Skin of body (tissue), 3 donors: ENCODE measurements at places on chromosomes 4 and X.

- no peak for DNase-seq
Observed at GRCh38 chrX:45164021-45164621, 36.6 kb downstream of the DIPK2B start.

DNA sequence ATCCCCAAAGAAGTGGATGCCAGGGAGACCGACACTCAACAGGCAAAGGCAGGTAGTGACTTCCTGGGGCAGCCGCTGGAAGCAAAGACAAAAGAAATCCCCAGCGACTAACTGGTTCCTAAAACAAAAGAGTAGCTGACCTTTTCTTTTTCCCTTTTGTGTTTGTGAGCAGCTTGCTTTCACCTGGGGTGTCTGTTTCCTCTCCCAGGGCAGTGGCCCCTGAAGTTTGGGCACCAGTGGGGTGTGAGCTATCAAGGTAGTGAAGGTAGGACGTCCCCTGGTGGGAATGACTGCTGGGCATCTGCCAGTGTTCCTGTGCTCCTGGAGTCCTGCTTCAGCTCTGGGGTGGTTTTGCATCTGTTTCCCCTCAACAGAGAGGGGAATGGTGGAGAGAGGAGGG, 41.6 kb upstream of the STIM2 start:
- DNase-seq: no peak

GRCh38 chrX:119654112-119654531, 38.8 kb downstream of the SEPTIN6 start:
- peak; percentile 47 for DNase-seq

GRCh38 chr4:78659264-78659663, 107.7 kb downstream of the ANXA3 start:
- no peak for DNase-seq

GRCh38 chr4:8063974-8064563, 94.5 kb downstream of the ABLIM2 start:
- DNase-seq: no peak

DNA sequence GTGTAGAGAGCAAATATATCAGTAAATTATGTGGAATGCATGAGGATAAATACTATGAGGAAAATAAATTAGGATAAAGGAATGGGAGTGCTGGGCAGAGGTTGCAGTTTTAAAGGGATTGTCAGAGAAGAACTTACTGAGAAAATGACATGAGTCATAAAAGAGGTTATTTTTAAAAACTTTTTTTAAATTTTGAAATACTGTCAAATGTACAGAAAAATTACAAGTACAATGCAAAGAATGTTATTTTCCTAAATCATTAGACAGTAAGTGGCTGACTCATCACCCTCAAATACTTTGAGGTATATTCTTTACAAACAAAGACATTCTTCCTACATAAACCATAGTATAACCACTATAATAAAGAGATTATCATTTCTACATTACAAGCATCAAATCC, 29.8 kb upstream of the H2AZ1 start:
- DNase-seq: no peak

GRCh38 chr4:94455081-94455480, 3.3 kb downstream of the PDLIM5 start:
- DNase-seq: no peak

DNA sequence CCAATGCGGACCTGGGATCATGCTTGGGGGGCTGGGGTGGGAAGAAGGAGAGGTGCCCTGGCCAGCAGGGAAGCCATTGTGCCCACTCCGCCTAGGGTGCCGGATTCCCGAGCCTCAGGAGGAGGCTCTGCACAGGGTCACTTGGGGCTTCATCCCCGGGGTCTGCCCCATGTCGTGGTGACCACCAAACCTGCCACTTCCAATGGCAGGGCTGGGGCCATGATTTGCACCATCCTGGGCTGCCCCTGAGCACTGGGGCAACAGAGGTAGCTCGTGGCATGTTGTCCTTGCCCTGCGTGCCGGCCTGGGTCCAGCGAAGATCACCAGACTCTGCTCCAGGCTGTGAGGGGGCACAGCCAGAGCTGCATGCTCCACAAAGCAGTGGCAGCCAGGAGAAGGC, 71.4 kb upstream of the DCAF12L2 start:
- DNase-seq: no peak

DNA sequence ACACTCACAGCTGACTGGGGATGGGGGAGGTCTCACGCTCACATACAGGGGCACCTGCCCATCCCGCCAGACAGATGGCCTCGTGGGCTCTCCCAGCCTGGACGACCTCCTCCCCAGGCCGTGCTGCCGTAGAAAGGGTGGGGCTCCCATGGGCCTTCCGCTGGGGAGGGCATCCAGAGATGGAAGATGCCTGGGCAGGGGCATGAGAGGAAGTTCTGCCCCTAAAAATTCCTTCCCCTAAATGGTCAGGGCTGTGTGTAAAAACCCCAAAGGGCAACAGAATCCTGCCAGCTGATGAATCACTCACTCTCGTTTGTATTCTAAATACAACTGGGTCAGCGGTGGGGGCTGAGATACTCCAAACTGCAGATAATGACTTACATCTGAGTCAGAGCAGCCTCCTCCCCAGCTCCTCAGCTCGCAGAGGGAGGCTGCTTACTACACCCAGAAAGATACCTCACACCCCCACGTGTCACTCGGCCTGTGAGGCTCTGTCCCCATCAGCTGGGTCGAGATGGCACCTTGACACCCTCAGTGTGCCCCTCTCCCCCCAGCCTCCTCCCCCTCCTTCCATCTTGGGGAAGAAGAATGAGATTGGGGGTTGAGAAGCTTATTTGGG, 10.1 kb downstream of the WDR1 start:
- DNase-seq: peak; percentile 56

DNA sequence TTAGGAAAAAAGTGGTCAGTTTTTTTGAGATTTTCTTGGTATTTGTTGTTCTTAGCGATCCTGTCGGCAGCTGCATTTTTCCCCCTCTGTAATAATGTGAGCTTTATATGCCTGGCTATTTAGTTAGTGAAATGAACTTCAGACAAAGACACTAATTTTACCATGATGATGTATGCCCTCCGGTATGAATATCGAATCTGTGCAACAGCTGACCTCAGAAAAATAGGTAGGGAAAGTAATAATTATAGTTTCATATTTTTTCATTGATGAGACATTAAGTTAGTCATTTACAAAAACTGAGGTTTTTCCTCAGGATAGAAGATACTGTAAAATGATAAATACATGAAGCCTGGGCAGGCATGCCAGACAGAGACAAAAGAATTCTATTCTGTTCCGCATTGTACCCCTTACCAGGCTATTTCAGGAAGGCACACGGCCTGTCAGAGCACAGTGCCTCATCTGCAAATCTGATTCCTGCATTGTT, 155.8 kb downstream of the SHROOM3 start:
- DNase-seq: peak; percentile 57

DNA sequence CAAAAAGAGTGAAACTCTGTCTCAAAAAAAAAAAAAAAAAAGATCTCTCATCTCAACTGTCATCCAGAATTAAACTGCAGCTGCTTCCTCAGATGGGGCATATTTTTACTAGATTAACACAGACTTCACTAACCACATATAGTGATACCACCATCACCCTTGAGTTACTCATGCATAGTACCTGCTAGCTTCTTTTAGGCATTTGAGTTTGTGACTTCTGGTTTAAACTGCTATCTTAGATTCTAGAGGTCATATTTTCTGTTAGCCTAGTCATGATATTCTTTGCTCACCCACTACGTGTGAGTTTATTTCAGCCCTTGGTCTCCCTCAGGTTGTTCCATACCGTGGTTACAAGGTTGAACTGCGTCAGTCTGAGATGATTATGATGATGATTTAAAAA, 154.9 kb upstream of the BMP3 start:
- DNase-seq: no peak

DNA sequence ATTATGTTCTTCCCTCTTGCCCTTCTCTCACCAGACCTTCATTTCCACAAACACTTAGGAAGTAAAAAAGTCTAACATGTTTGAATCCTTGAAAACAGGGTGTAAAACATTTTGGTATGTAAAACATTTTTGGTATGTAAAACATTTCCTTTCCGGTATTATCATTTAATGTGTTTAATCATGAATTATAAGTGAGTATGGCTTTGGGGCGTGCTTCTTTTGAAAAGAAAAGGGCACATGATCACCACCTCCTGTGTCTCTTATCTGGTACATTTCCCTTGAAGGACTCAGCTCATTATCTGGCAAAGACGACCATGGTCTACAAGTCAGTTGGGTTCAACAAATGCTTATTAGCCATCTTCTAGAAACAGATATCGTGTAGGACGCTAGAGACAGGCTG, 283.6 kb downstream of the FRMPD4 start:
- DNase-seq: no peak

DNA sequence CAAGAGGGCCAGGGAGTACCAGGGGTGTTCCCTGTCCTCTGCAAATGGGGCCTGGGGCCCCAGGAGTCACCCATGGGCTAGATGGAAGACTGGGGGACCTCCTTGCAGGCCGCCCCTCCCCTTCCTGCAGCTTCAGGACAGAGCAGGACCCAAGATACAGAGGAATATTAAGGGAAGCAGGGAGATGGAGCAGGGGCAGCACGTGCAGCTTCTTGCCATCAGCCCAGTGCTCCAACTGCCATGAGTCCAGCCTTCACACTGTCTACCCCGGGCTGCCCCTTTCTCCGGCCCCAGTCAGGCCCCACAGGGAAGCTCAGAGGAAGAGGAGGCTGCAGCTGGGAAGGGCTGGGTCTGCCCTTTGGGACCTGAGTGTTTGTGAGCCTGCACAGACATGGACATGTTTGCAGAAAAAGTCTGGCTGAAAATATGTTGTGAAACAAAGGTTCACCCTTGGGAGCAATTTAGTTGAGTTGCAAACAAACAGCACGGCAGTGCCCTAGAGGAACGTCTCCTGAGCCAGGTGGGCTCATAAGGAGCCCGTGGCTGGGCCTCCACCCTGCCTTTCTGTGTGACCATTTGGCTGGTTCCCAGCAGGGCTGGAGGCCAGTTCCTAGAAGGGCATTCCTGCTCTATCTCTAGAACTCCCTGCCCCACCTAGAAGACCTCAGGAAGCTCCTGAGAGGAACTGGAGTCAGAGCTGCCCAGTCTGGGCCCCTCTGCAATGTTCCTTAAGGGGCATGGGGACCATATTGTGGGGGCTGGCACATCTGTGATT, 8.9 kb downstream of the FATE1 start:
- no peak for DNase-seq

GRCh38 chrX:341541-342101, 23.0 kb upstream of the GTPBP6 start:
- DNase-seq: no peak

DNA sequence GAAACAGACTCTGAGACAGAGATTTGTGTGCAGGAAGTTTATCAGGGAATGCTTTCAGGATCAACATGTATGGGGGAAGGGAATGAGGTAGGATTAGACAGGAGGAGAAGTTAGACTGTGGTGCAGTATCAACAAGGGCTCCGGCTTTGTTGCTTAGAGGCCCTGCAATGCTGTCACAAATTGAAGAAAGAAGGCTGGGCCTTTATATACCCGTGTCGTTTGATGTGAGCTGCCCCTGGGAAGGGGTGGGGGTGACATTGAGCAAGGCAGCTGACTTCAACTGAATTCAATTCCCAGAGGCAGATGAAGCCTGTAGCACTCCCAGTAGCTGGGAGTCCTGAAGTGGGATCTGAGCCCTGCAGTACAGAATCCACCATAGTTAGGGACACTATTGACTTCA, 29.5 kb upstream of the USP9X start:
- no peak for DNase-seq

DNA sequence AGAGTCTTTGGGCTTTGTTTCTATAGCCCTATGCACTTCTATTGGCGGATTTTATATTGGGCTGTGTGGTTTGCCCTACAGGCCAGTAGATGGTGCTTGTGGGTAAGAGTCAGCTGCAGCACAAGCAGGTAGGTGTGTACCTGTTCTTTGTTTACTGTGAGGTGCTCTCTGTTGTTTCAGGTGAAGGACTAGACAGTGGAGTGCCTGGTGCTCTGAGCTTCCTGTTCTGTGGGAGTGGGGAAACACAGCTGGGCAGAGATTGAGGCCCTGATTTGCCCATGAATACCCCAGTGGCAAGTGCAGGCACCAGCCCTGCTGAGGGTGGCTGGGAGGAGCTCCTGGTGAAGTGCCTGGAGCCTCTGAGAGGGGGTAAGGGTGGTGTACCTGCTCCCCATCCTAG, 26.3 kb upstream of the UCP1 start:
- no peak for DNase-seq

DNA sequence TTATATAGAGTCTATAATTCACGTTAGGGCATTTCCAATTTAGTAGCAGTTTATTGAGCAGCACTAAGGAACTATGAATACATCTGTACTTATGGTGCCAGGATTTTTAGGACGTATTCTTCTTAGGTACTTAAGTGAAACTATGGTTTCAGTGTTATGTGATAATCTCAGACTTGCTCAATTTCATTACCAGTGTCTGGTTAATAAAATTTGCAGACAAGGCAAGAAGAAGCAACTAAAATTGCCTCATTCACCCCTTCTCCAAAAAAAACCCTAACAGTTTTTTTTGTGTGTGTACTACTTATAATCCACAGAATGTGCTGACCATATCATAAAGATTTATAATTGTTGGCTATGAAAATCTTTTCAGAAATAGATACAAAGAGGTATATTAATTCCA, 6.0 kb upstream of the CXCL10 start:
- no peak for DNase-seq

GRCh38 chr4:88037447-88037846, 30.0 kb downstream of the PKD2 start:
- DNase-seq: no peak

GRCh38 chr4:8585186-8585585, 5.0 kb downstream of the GPR78 start:
- no peak for DNase-seq

GRCh38 chr4:11301075-11301660, 127.5 kb downstream of the HS3ST1 start:
- no peak for DNase-seq

DNA sequence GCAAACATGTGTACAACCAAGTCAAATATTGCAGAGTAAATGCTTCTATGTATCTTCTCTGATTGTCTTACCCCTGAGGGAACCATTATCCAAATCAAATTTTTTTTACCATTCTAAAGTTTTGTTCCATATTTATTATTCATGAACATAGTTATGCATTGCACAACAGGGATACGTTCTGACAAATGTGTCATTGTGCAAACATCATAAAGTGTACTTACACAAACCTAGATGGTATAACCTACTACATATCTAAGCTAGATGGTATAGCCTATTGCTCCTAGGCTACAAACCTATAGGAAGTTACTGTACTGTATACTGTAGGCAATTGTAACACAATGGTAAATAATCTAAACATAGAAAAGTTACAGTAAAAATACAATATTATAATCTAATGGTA, 23.4 kb downstream of the BEX3 start:
- no peak for DNase-seq

DNA sequence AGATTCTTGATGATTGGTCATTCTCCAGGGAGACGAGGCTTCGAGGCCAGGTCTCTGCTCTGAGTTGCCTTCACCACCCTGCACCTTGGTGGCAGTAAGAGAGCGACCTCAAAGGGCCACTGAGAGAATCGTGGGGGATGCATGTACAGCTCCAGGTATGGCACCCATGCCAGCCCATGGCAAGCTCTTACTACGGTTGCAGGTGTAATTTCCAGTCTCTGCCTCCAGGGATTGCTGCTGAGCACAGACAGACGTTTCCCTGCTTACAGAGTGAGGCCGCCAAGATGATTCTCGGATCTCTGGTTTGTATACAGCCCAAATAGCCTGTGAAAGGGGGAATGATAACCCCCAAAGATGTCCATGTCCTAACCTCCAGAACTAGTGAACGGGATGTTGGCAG, 16.3 kb upstream of the DRD5 start:
- DNase-seq: no peak

GRCh38 chr4:101304916-101305315, 42.4 kb downstream of the PPP3CA start:
- DNase-seq: no peak

GRCh38 chr4:52912608-52913007, 50.5 kb downstream of the RASL11B start:
- DNase-seq: no peak
